ENCODE measurements at places on chromosomes 13 and 19. TPM values are rescaled to one million over a fixed set of nuclear protein-coding genes. Genes with fewer than 3 reads are reported as not detected.

CCDC97 gene
- total RNA-seq: 13.8 TPM

IGFL2 gene
- total RNA-seq: not detected

SLC7A10 gene
- total RNA-seq: not detected

LCP1 gene
- 43.2 TPM for total RNA-seq

ZNF667 gene
- 2.6 TPM for total RNA-seq

NPAS1 gene
- total RNA-seq: 0.44 TPM

SLC44A2 gene
- total RNA-seq: 97.6 TPM

ZNF681 gene
- total RNA-seq: 0.22 TPM

ELAVL3 gene
- total RNA-seq: under 0.01 TPM

CYP4F12 gene
- not detected for total RNA-seq

ACP7 gene
- not detected for total RNA-seq

ZNF547 gene
- total RNA-seq: 3.6 TPM

ZNF439 gene
- 4.0 TPM for total RNA-seq

HAUS8 gene
- total RNA-seq: 1.3 TPM

CAPN12 gene
- total RNA-seq: not detected

SLC25A23 gene
- 35.7 TPM for total RNA-seq
